Stomach (tissue), 19 donors: ENCODE measurements at places on chromosomes 6 and 20. TPM values are rescaled to one million over a fixed set of nuclear protein-coding genes. Genes with fewer than 3 reads are reported as not detected.
A peak's percentile ranks its signal among the peaks of the same experiment; 100 is the strongest.

The SIGLEC1 gene
- total RNA-seq, result 1.7 TPM

DNA sequence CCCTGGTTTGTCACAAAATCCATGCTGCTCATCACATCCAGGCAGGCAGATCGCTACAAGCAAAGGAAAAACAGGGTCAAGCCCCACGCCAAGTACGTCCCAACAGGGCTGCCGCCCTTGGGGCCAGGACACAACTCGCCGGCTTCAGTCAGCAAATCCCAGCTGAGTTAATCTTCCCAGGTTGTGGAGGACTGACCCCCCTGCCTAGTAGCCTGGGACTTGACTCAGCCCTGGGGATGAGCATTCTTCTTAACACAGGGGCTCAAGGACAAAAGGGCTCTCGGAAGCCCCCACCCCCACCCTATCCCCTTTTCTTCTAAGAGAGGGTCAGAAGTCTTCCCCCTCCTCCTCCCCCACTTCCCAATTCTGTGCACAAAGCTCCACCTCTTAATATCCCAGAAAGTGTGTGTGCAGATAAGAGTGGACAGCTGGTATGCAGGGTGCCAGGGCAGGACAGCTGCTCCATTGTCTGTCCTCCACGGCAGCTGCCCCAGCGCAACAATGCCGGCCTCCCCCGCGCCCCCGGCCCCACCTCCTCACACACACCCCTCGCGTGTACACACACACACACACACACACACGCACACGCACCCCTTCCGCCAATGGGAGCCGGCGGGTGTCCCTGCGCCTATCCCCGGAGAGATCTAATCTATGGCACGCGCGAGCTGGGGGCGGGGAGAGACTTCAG is 4.5 kb downstream of the DLL1 start:
- DNase-seq, result peak; percentile 56

DNA sequence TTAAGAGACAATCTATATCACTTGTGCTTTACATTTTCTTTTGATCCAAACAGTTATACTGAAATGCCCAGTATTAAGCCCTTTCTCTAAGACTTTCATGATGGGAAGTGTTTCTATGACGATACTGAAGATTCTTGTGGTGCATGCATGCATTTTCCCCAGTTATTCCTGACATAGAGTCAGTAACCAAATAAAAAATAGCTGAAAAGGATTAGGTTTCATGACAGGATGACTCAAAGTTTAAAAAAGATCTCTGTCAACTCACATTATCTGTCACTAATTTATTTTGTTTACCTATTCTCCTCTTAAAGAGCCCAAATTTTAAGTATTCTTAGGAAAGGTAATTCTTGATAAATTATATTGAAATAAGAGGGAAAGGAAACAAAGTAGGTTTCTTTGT is 98.4 kb downstream of the SESN1 start:
- DNase-seq, result no peak

DNA sequence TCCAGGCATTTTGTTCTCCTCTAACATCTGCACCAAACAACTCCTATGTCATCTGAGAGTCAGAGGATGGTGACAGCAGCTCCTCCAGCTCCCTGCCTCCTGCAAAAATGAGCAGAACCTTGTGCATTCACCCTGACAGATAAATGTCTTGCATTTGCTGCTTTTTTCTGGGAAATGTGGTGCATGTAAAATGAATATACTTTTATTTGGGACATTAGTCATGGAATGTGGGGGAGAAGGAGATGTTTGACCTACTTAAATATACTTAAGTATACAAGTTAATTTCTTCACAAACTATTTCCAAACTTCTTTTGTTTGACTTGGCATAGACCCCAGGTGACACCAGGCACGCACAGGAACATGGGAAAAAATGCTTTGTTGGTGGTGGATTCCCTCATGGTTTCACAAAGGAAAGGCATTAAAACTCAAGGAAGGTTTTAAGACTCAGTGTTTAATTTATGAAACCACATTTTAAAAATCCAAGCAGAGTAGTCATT is 181.8 kb upstream of the MCHR2 start:
- peak; percentile 64 for DNase-seq

DNA sequence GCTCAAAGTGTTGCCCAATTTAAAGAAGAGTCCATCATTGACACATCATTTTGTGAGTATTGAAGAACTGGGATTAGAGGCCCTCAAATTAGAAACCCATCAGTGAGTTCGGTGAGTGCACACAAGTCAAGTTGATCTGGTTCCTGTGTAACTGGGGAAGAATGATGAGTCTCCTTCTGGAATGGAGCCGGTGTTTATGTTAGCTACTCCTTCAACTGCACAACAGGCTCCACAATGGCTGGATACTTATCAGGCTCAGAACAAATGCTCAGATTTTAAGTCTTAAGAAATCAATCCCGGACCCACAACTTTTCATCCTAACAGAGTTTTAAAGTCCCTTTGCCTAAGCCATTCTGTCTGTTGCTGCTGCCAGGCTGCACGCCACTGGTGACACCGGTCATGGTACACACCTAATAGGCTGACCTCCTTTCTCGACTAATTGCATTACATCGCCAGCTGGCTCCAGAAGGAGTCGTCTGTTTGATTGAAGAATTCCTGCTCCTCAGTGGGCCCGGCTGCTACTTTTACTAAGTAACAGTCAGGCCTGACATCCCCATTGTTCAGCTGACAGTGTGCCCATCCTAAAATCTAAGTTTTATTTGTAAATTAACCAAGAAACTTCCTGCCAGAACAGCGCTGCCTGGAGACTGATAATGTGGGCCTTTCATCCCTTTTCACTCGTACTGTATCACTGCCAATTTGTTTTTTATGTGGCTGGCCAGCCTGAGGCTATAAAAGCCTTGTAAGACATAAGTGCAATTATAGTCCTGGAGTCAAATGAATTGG is 130.4 kb downstream of the INSM1 start:
- peak; percentile 45 for DNase-seq

DNA sequence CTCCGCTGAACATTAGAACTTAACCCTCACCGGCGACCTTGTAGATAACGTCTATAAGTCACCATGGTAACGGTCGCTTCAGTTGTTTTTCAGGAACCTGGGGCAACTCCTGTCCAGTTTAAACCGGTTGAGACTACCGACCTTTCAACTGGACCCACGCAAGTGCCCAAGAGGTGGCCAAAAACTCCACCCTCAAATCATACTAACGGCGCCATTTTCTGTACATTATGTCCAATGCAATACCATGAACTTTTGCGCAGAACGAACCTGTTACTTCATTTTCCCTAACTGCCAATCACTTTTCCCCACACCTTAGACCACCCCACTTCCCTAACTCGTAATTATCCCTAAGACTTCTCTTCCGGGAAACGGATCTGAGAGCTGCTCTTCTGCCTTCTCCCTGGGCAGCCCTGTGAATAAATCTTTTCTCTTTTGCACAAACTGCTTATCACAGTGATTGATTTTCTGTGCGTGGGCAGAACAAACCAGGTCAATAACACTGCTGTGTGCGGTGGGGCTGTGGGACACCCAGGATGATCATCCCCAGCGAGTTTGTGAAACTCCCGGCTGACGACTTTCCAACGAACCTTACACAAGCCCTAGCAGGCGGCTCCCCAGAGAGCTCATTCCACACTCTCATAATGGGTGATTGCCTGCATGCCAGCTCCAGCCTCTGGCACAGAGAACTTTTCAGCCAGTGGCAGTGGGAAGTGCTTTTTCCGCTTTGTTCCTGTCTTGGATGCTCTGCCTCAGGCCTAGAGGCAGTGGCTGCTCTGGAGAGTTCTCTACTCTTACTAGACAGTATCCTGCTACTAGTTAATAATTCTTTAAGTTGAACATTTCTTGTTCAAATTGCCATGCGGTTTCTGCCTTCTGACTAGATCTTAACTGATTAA is 28.6 kb downstream of the GPX5 start:
- DNase-seq, result peak; percentile 69

DNA sequence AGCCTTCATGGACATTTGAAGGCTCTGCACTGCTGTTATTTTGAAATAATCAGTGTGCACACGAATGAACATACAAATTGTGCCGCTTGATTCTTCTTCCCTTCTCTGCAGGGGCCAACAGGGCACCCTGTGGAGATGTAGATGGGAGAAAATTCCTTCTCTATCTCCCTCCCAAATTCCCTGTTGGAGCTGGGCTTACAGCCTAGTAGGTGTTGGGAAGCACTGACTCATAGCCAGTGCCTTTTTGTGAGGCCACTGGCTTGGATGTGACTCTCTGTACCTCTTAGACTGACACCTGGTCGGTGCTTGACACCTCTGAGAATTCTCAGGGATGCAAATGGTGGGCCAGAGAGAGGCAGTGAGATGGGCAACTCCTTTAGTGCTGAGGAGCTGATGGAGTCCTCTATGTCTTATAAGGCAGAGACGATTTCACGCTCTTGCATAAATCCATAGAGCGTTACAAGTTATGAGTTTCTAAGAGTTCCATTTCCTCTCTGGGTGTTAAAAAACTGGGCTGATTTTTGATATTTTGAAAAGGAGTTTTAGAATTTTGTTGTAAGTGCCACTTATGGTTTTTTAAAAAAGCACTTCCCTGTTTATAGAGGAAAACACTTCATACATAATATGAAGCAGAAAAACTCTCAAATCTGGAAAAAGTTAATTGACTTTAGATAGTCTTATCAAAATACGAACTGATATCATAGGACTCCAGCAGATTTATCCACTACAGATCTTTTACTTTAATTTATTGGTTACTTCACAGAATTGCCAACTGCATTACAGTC is 89.8 kb upstream of the MAP3K7 start:
- DNase-seq, result no peak

DNA sequence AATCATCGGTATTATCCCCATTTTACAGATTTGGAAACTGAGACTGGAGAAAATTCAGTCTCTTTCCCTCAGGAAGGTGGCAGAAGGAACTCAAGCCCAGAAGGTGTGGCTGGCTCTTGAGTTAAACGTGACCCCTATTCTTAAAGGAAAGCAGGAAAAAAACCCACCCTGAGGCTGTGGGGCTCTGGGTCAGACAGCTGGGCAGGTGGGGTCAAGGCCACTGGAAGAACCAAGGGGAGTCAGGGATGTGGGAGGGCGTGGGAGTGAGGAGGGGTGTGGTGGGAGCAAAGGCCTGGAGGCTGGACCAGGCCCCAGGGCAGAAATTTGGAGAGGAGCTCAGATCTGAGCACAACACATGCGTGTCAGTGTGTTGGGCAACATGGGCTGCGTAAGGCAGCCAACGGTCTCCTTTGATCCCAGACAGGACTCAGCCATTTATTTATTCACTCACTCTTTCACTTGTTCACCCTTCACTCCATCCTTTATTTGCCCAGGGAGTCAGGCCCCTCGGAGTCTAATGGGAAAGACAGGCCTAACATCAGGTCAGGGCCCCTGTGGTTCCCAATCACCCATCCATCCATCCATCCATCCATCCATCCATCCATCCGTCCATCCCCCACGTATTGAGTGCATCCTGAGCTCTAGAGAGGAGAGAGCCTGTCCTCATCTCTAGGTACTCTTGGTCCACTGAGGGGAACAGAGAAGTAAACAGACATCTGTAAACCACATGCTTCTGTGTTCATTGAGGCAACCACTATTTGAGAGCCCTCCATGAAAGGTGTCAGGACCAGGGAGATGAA is 165.0 kb downstream of the VEGFA start:
- no peak for DNase-seq
